ENCODE measurements at places on chromosomes 7 and 10. TPM values are rescaled to one million over a fixed set of nuclear protein-coding genes. Genes with fewer than 3 reads are reported as not detected.

CASD1 gene
- 96.2 TPM for total RNA-seq

BET1 gene
- 26.6 TPM for total RNA-seq

DNA sequence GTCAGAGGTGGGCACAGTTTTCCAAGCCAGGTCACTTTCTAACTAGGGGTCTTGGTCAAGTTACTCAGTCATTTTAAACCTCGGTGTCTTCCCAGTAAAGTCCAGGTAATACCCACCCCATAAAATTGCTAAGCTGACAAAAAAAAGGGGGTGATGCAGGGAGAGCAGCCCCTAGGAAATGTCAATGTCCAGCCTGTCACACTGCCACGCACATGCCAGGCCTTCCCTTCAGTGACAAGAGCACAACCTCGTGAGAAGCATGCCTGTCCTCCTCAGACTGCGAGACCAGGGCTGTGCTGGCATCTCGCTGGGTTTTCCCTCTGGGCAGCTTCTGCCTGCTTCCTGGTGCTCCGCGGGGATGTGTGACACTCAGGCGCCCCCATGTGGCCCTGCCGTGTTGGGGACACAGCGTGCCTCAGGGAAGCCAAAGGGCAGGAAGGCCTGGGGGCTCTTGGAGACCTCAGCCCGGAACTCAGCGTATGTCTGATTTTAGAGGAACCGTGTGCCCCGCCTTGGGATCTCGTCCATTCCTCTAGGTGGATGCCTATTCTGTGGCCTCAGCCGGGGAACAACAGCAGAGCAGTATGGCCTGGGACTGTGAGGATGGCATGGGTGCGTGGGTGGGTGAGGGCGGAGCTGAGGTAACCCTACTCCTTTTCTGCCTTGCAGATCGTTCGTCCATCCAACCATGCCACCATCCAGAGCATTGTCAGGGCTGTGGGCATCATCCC is 10.2 kb upstream of the GDF2 start:
- DNase-seq: peak; percentile 76

DNA sequence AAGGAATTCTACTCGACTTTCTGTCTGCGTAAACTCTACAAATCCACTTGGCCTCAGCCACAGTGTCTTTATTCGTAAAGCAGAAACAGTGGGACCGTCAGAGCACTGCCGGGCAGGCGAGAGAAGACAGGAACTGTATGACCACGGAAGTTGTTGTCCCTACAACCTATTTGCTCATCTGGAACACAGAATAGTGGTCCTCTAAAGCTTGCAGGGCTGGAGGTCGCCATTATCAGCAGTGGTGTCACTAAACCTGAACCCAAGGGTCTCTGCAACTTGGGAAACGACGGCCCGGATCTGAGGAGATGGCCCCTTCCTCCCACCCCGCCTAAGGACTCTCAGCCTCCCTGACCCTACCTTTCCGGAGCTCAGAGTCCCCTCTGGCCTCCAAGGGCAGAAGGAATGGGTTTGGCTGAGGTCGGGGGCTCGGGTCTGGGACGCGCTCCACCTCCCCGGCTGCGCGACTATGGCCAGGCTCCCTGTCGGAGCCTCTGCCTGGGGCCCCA is 442 bp downstream of the STYXL1 start:
- DNase-seq: peak; percentile 19

GRCh38 chr10:21334891-21335696 is 190.4 kb downstream of the SKIDA1 start:
- no peak for DNase-seq

- no peak for DNase-seq
Observed at GRCh38 chr7:22269963-22270362, 87.0 kb downstream of the RAPGEF5 start.

DNA sequence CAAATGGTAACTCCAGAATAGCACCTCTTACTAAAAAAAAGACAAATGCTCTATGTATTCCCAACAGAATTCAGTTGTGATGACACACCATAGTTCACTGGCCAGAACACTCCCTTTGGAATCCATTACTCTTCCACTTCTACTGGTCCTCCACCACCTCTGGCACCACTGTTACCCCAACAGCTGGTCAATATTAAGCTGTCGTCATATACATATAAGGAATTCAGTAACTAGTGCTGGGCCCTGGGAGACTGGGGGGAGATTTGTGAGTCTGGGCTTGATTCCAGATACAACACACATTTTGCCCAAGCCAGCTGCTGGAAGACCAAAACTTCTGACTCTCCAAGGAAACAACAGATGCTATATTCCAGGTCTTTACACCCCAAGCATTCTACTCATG is 26.0 kb upstream of the ITGA8 start:
- DNase-seq: no peak

ZCCHC24 gene
- total RNA-seq: 18.9 TPM

SYT15 gene
- total RNA-seq: 1.8 TPM

C10orf53 gene
- 0.18 TPM for total RNA-seq

EPHB4 gene
- 21.9 TPM for total RNA-seq

- peak; percentile 54 for DNase-seq
Observed at GRCh38 chr7:74032191-74032490, 4.2 kb downstream of the ELN start.

WDR86 gene
- 33.8 TPM for total RNA-seq

NKX2-3 gene
- total RNA-seq: not detected

DNA sequence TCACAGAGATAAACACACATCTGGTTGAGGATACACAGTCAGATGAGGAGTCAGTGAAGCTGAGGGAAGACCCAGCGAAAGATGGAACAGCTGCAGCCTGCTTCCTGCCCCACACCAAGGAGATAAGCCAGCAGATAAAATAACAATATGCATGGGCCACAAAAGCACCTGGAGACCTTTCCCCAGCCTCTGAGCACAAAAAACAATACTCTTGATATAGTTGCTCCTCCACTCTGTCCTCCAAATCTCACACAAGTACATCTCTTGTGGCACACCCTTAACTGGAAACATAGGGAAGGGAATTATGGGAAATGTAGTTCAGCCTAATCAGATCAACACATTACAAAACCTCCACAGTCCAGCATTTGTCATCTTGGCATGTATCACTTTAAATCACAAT is 9.7 kb upstream of the FHIP2A start:
- no peak for DNase-seq

HTR5A gene
- 2.1 TPM for total RNA-seq

MEOX2 gene
- total RNA-seq: 0.09 TPM

DNA sequence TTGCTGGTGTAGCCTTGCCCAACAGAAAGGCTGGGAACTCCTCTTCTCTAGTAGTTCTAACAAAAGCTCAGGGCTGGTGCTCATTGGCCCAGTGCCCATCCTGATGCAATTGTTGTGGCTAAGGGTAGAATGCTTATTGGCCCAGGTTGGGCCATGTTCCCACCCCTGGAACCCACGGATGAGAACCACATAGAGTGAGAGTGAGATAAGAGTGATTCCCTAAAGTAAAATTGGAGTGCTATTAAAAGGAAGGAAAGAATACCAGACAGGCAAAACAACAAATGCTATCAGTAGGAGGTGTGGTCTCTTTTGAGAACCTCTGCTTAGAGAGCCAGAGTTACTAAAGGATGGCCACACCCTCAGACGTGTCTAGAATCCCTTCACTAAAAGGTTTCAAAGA is 49.2 kb downstream of the LGI1 start:
- no peak for DNase-seq

DNA sequence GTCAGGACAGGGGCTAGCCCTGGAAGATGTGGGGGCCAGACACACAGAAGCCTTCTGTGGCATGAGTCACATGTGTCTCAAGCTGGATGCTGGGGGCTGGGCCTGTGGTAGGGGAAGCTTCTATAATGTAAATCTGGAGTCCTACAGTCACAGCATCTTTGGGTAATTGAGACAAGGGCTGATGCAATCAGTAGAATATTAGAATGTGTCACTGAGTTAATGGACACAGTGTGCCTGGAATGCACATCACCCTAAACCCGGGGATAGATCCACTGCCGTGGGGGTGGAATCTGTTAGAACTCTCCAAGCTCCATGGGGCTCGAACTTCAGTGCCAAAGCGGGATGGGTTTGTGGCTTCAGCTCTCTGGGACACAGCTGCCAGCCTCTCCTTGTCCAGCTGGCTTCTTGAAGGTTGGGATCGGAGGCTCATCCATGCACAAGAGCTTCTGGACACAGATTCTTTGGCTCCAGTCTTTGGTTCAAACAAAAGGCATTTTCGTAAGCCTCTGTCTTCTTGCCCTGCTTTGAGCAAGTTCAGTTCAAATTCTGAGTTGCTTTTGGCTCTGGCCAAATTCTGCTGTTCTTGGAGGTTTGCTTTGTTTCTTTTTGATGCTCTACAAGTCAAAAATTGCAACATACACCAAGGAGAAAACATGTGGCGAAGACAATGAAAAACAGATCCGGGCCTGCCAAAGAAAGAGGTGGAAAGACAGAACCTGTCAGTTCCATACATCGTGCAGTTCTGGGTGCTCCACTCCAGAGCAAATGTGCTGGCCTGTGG is 194.8 kb upstream of the ZNF32 start:
- no peak for DNase-seq

DNA sequence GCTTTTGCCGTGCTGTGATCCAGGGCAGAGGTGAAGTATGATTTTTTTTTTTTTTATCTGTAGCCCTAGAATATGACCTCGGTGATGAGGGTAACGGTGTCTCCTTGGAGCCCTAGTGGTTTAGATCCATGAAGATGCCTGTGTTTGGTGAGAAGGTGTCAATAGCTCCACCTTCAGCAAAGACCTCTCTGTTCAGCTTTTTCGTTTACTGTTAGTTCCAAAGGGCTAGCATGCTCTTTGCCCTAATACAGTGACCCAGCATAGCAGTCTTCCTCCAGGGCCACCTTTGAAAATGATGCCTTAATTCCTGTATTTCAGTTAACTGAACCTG is 746 bp upstream of the MRPS16 start:
- DNase-seq: no peak

GRCh38 chr10:60807499-60807898 is 29.2 kb downstream of the CDK1 start:
- no peak for DNase-seq

- peak; percentile 43 for DNase-seq
Observed at GRCh38 chr7:148084138-148084537, 506.4 kb upstream of the C7orf33 start.

GRCh38 chr10:69071610-69072009 is 16.3 kb upstream of the SRGN start:
- no peak for DNase-seq

DNA sequence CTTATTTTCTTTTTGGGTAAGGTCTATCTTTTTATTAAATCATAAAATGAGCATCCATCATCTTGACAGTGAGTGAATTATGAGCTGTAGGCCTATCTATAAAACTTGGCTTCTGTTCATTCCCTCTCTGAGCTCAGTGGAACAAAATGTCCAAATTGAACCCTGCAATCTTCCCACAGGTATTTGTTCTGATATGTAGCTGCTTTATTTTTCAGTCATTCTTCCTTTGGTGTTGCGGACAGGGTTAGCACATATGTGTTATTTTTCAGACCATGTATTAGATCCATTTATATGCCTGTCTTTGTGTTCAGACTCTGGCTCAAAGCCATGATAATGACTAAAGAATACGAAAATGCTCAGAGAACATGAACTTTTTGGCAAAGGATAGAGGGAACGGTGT is 201.6 kb upstream of the KIAA1217 start:
- DNase-seq: no peak

DNA sequence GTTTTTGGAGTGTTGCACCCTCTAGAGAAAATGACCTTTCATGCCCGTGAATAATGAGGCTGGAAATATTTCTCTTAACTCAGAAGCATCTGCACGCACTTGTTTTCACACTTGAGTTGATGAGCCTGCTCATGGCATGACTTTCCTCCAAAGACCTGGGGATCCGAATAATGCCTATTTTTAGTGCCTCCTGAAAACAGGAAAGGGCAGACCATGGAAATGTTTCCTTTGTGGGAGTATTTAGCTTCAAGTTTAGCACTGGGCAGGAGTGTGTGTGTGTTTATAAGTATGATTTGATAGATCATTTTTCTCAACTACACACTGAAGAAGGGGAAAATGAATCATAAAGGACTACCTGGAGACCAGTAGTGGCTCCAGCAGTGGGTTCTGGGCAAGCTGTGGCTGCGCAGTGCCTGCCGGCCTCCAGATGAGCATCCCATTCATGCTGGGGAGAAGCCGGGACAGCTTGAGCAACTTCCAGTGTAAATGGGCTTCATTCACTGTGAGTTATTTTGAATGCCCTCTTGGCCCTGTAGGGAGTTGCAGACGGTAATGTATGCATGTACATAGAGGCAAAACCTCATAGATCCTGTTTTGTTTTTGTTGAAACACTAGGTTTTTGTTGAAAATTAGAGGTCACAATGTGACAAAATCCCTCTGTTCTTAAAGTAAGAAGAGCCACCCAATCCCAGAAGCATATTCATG is 117.8 kb upstream of the INSYN2A start:
- DNase-seq: no peak

GRCh38 chr10:79148452-79149344 is 79.9 kb downstream of the ZMIZ1 start:
- peak; percentile 72 for DNase-seq

TSPAN14 gene
- total RNA-seq: 20.5 TPM

KCNIP2 gene
- 8.3 TPM for total RNA-seq

SPDYE6 gene
- total RNA-seq: not detected

- DNase-seq: no peak
Observed at GRCh38 chr7:4207011-4207410, 475.1 kb upstream of the FOXK1 start.

DNA sequence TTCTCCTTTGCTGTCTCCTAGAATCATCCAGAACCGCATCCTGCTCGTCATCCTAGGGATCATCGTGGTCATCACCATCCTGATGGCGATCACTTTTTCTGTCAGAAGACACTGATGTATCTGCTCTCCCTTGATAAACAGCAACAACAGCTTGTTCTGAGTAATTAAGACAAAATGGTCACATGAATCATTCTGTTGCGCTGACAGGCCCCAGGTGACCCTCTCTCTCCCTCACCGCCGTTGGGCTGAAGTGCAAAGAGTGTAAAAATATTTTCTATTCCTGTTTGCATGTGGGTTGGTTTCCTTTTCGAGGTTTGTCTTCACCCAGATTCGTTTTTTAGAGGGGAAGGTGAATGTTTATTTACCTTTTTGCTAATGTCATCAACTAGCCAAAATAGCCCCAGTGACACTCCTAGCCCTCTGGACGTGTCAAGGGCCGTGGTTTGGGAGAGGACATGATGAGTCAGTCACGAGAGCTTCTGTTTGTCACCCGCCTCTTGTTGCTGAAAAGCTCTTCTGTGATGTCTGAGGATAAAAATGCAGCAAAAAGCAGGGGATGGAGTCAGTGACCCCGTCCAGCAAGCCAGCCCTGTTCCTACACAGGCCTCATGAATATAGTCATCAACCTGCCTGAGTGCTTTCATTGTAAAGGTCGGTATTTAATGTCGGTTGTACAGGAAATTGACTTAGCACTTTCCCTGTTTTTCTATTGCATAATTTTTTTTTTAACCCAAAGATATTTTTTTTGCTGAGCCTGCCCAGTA is 134.6 kb upstream of the TCF7L2 start:
- no peak for DNase-seq

CXCL12 gene
- 90.7 TPM for total RNA-seq
